Fibroblast of upper back skin (primary cell): ENCODE measurements at places on chromosomes 4 and X.

GRCh38 chrX:133881007-133881406, 104.4 kb downstream of the GPC3 start:
- no peak for DNase-seq

DNA sequence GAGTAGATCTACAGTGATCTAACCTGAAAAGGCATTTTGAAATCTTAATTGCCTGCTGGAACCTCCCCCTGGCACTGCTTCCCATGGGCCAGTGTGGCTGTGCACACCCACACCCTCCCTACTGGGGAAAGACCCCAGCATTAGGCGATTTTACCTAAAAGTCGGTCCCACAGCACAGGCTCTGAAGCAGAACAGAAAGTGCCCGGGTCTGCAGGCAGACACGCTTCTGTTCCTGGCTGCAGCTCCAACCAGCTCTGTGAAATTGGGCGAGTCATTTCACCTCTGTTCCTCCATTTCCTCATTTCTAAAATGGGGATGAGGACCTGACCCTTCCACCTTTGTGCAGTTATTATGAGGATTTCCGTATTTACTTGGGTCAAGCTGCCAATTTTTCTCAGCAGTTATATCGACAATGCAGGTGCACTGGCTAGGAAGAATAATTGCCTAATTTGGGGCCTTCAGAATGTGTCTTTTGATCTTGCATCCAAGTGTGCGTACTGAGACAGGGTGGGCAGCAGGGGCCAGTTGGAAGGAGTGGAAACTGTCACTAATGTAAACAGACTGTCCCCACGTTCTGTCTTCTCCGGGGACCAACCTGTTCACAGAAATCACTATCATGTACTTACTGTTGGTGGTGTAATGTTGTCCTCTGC, 7.1 kb downstream of the KLF3 start:
- DNase-seq: no peak

- no peak for DNase-seq
These were observed 17.2 kb downstream of the FLNA start for GRCh38 chrX:154357205-154357604.

- DNase-seq: peak; percentile 20
These were observed 204.6 kb upstream of the DIAPH2 start for GRCh38 chrX:96480081-96480480.

DNA sequence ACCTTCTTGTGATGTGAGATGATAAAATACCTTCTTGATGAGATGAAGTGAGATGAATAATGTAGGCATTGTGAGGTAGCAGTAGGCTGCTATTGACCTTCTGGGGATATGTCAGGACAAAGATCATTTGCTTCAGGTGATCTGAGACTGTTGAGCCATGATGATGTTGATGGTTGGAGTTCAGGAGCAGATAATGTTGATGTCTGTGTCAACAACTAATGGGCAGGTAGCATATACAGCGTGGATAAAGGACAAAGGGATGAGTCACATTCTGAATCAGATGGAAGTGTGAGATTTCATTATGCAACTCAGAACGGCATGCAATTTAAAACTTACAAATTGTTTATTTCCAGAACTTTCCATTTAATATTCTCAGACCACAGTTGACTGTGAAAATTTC, 57.3 kb downstream of the RAP1GDS1 start:
- DNase-seq: no peak

GRCh38 chrX:111649638-111650037, 31.3 kb upstream of the ALG13 start:
- no peak for DNase-seq

- DNase-seq: no peak
These were observed 57.0 kb downstream of the SHROOM3 start for GRCh38 chr4:76492055-76492454.

- DNase-seq: peak; percentile 45
These were observed 1.5 kb downstream of the TRIM2 start for GRCh38 chr4:153205757-153206156.

DNA sequence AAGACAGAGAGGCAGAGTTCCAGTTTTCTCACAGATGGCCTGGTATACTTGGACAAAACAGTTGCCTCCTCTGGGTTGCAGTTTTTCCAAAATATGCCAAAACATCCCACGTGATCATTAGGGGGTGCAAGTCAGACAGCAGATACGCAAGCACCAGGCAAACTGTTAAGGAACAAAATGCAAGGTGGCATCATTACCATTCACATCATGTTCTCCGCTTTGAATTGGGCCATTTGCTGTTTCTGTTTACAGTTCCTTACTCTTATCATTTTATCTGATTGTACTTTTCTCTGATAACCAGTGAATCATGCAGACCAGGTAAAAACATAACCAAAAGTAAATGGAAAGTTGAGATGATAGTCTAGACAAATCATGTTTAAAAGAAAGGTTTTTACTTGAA, 16.4 kb upstream of the HMGB3 start:
- DNase-seq: no peak

GRCh38 chr4:184655889-184656869, 6.6 kb downstream of the PRIMPOL start:
- DNase-seq: peak; percentile 59

- no peak for DNase-seq
These were observed 20.1 kb downstream of the SUPT20HL1 start for GRCh38 chrX:24380262-24381187.

- no peak for DNase-seq
These were observed 17.9 kb downstream of the VEGFC start for GRCh38 chr4:176774852-176775251.

DNA sequence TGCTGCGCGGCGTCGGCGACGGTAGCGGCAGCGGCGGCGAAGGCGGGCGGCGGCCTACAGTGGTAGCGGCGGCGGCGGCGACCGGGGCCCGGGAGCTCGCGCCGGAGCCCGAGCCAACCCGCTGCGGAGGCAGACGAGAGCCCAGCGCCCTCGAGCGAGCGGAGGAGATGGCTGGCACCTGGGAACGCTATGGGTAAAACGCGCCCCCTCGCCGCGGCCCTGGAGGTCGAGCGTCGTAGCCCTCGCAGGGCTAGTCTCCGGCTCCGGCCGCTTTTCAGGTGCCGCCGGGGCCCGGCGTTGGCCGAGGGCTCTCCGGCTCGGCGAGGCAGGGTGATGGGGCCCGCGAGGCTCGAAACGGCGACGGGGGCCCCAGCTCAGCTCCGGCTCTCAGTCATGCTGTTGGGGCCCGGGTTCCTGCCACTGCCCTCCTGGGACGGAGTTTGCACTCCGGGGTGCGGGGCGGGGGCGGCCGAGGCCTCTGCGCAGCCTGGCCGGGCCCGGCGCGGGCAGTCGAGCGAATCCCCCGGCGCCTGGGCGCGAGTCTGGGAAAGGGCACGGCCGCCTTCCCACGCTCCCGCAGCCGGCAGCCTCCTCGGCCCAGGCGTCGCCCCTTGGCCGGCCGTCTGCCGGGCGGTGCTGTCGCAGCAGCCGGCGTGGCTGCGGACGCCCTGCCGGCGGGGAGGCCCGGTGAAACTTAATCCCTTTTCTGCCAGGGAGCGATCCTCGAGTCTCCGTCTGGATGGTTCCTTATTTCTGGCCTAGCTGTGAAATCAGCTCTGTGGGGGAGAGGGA, 768 bp downstream of the MID2 start:
- peak; percentile 40 for DNase-seq

DNA sequence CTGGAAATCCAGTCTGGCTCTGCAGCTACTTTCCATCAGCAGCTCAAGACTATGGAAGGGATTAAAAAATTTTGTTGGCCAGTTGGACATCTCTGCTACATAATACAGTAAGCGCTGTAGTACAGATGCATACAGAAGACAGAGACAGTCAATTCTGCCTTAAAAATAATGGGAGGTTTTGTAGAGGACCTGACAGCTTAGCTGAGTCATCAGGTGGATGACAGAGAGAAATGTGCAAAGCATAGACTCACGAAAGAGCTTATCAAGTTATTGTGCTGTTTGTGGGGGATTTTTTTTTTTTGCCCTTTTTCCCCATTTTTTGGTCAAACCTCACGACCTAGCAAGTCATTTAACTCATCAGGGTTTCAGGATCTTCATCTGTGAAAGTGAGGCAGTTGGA, 149.0 kb upstream of the SCML1 start:
- no peak for DNase-seq

GRCh38 chrX:44344194-44344593, 722 bp upstream of the EFHC2 start:
- DNase-seq: no peak

DNA sequence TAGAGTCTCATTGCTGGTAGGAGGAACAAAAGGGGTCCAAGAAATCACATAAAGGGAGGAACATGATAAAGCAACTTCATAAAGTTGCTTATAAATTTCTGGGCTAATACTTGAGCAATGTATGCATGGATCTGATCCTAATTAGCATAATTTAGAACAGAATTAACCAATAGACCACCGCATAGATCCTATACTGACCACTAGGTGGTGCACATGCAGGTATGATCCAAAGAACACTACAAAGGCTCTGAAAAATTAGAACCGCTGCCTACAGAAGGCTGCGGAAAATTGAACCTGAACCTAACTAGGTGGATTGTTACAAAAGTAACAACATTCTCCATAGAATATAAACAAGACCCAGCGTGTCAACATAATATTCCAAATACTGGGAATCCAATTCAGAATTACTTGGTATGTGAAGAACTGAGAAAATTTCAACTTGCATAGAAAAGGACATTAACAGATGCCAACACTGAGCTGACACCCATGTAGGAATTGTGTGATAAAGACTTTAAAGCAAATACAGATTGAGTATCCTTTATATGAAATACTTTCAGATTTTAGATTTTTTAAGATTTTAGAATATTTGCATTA, 23.3 kb downstream of the BRCC3 start:
- peak; percentile 12 for DNase-seq

DNA sequence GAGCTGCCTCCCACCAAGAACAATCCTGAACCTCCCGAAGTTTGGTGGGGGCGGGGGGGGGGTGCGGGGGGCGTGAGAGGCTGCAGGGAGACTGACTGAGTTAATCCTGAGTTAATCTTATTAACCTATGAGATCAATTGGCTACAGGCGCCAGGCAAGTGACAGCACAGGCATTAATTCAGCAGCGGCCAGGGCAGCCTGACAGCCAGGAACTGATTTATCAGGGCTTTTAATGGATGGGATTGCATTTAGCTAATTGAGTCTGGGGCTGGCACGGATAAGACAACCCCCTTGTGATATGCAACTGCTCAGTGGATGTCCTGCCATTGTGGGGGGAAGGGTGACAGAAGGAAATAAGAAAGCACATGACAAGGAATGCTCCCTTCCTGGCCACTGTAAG, 16.3 kb downstream of the RTL5 start:
- DNase-seq: no peak

DNA sequence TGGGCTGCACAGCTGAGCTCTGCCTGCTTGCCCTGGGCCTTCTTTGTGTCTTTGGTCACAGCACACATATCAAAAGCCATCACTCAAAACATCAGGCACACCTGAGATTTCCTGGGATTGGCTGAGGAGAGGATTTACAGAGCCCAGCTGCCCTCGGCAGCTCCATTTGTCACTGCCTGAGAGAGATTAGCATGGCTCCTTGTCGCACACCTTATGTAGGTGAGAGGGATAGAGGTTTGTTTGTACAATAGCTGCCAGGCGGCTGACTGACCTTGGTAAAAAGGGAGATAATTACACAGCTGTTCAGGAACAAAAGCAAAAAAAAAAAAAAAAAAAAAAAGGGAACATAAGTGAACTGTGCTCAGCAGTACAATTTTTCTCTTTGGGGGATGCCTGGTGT, 63.2 kb downstream of the MGST2 start:
- DNase-seq: no peak

DNA sequence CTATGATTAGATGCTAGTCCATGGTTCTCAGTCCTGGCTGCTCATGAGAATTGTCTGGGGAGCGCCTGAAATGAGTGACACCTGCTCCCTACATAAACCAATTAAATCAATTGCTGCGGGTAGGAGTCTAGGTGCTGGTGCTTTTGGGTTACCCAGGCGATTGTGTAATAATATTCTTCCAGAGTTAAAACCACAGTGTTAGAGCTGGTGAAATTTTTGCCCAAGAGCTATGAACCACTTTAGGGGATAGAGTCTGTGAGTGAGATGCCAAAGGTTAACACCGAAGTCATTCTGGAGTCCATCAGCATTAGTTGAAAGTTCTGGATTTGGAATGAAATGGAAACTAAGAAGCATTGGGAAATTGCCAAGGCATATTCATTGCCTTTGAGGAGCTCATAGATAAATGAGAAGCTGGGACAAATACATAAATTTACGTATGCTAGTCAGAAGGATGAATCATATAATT, 15.3 kb downstream of the PDK3 start:
- no peak for DNase-seq

DNA sequence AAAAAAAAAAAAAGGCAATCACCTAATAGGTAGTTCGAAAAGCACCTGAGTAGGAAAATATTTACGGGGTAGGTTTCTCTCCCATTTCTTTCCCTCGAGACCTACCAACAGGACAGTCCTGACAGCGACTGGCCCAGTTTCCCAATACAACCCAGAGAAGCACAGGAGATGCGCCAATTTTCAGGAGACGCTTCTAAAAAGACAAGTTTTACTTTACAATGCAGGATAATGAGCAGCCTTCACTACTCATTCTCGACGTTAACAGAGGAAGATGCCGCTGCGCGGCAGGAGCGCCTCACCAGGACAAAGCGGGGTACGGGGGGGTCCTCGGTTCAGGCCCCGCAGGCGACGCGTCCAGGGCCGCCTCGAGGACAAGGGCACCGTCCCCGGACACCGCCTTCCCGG, 708 bp downstream of the BCLAF3 start:
- DNase-seq: no peak

- DNase-seq: no peak
These were observed 461.4 kb downstream of the NAF1 start for GRCh38 chr4:162705130-162705803.

DNA sequence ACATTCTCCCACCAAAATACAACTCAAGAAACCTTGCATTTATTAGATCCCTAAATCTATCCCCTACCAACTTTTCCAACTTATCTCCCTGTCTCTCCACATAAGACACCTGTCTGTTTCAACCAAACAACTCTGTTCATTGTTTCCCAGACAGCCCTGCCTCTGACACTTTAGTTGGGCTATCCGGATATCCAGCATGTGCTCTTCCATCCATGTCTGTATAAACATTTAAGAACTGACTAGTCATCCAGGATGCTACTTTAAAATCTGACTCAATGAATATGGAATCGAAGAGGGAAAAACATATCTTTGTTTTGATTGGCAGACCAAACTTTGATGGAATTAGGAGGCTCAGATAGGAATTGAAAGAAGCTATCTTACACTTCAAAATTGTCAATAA, 143.2 kb upstream of the DCAF8L1 start:
- DNase-seq: no peak
